Stimulated activated CD8-positive, alpha-beta memory T cell treated with anti-CD3 and anti-CD28 coated beads, Interleukin-2, amount 100 ng/mL, for 1 hour (primary cell): ENCODE measurements at places on chromosomes 5 and 9.

GRCh38 chr5:145697251-145697990 is 137.7 kb downstream of the PRELID2 start:
- DNase-seq: no peak

GRCh38 chr5:14868771-14869170 is 2.8 kb downstream of the ANKH start:
- DNase-seq: no peak

GRCh38 chr5:158451993-158452672 is 593.2 kb upstream of the CLINT1 start:
- DNase-seq: no peak

DNA sequence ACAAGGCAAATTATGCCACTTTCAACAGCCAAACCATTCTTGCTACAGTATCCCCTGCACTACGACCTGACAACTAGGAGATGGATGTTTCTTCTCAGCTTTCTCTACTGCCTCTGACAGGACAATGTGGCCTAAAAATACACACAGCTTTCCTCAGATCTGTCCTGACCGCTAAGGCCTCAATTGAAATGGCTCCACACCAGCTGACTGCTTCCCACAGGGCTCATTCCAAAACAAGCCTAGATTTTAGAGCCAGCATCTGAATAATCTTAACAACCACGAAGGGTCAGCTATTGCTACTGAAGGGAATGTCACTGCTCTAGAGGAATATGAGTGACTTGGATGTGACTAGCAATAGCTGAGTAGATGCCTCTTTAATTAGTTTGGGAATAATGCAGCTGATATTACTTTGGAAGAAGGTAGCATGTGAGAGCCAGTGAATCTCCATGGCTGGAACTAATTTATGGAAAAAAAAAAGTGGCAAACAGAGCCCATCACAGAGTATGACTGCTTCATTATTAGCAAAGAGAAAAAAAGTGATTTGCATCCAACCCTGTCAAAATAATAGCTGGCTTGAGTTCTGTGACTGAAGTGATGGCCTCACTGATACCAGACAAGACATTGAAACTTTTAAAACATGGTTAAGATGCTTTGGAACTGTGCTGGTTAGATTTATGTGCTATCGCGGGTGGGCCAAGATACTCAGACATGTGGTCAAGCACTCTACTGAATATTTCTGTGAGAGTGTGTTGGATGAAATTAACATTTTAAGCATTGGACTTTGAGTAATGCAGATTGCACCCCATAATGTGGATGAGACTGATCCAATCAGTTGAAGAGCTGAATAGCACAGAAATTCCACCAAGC is 450.2 kb downstream of the NR2F1-AS1 start:
- DNase-seq: no peak

DNA sequence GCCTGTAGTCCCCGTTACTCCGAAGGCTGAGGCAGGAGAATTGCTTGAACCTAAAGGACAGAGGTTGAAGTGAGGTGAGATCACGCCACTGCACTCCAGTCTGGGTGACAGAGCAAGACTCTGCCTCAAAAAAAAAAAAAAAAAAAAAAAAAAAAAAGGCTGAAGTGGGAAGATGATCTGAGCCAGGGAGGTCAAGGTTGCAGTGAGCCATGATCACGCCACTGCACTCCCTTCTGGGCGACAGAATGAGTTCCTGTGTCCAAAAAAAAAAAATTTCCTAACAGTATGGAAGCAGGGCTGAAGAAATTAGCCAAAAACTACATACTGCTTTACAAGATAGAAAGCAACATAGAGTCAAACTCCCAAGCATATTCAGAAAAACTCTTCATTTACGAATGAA is 132.8 kb downstream of the CPLANE1 start:
- DNase-seq: no peak

DNA sequence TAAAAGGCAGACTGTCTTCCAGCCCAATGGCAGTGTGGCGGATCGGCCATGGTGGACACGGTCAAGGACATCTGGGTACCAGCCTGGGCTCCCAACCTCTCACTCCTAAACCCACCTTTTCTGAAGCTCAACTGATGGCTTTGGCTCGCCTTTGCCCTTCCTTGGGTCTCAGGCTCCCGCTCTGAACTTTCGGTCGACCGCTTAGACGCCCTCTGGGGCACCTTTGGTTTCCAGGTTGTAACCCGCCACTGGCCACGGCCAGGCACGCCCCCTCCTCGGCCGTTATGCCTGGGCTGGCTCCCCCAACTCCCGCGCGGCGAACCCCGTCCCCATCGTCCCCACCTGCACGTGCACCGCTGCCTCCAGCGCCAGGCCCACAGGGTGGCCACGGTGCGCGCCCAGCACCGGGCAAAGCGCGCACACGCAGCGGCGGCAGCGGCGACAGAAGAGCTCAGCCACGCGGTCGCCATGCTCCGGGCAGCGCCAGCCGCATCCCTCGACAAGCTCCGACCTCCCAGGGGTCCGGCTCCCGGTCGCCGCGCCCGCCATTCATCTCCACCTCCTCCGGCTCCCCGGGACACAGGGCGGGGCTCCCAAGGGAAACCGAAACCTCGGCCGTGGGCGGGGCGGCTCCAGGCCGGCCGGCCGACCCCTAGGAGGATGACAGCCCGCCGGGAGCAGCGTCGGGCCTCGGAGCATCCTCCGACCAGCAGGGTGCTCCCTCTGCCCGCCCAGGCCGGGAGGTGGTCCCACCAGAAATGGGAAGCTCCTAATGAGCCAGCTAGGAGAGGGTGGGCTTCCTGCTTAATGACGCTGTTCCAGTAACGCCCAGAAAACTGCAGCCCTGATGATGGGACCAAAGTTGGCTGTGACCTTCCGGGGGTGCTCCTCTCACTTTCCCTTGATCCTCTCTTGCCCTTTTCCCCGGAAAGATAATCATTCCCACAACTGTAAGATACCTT is at the start of gene TRIM14:
Gene TRIM14 (minus strand): TSS at position 583 of the 962 bp plus-strand sequence. CDS start 34 bp downstream, at position 549.
- no peak for DNase-seq

DNA sequence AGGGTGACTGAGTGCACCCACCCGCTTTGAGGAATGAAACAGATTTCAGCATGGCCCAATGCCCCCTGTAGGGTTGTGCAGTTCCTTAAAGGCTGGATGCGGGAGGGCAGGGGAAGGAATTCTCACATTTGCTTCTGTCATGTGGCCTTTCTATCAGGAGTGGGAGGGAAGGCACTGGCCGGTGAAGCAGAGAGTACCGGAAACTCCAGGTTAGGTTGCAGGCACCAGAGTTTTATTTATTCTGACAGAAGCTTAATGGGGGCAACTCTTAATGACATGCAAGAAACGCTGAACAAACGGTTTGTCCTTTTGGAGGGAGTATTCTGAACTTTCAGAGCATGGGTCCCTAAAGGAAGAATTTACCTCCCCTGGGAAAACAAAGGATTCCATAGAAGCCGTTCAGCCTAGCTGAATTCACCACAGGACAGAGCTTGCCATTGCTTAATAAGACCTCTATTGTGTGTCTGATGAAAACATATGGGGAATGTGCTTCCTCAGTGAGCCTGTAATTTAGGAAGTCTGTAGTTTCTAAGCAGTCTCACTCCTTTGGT is 44.1 kb upstream of the EQTN start:
- DNase-seq: no peak

GRCh38 chr5:93583768-93584595 is 960 bp downstream of the NR2F1 start:
- no peak for DNase-seq

DNA sequence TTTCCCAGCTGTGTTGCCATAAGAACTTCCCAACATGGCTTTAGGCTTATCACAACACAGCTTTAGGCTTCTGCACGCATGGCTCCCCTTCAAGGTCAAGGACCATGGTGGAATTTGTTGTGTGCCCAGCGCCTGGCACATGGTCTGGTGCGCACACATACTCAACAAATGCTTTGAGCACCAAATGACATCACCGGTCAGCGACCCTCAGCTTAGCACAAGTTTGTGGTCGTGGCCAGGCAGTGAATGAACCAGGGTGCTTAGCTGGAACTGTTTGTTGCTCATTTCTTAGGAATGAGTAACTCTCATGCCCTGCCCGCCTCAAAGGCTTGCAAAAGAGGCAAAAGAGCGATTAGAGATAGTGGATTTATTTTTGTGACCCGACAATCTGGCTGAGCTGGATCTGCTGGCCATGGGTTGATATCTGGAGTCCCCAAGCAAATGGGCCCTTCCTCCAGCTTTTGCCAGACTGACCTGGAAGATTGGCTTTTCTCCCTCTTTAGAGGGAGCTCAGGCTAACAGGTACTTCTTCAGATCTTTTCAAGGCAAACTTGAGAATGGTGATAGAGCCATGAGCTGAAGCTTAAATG is 58.9 kb downstream of the DAP start:
- DNase-seq: no peak
